NCI-H187 treated with DMSO at 0.1 percent for 48 hours (cell line): ENCODE measurements at places on chromosomes 5 and 9.

- DNase-seq: no peak
Observed at GRCh38 chr5:138440159-138441073, 1.6 kb downstream of the REEP2 start.

DNA sequence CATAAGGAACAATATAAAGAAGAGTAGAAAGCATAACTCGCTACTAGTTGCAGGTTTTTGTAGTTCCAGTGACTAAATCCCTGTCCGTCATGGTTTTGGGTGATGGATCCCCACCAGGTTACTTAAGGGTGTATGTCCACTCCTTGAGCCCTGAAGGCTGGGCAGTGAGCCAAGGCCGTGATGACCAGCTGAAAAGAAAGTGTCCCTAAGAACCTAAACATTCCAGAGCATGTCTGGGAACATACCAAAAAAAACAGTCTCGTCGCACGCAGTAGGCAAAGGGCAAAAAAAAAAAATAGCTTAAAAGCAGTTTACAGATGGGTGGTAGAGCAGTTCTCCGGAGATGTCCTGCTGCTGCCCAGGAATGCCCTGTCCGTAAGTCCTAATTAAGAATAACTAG lies 21.4 kb upstream of the SNAPC3 start:
- no peak for DNase-seq

- DNase-seq: no peak
Observed at GRCh38 chr5:174556756-174557155, 167.6 kb upstream of the MSX2 start.

DNA sequence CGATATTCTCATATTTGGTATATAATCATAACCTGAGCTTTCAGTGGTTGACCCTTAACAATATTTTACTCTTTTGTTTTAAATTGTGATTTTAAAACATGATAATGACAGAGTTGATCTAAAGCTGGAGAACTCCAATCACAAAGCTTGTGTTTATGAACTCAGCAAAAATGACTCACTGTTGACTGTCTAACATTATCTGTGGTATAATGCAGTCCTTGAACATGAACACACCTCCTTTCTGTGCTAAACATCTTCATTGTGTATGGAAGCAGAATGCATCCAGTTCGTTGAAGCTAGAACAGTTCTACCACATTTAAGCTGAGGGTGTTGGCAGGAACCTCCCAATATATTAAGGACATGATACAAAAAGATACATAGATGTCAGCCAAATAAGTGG lies 1030.2 kb upstream of the SEMA6A start:
- no peak for DNase-seq

DNA sequence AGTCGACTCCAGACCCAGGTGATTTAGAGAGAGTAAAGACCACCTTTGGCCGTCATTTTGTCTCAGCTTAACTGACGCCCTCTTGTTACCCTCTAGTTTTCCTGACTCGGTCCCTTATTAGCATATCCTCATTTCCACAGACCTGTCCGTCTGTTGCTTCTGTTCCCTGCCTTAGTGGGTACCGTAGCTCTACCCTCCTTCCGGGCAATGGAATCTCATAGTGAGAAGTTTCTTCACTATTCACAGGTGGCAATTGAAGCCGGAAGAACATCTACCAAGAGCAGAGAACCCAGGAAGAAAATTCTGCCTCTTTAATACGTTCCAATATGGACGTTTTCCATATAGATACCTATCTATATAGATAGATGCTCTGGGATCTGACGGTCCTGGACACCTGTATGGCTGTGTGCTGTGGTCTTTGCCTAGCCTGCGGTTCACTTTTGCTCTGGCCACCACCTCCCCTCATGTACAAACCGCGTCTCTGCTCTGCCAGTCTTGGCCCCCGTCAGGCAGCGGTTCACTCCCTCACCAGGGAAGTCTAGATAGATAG lies 652 bp upstream of the TMEM161B start:
- DNase-seq: no peak

GRCh38 chr5:113205807-113206206 lies 229.0 kb downstream of the TSSK1B start:
- DNase-seq: no peak

- no peak for DNase-seq
Observed at GRCh38 chr9:20872340-20872977, 159.0 kb downstream of the HACD4 start.

DNA sequence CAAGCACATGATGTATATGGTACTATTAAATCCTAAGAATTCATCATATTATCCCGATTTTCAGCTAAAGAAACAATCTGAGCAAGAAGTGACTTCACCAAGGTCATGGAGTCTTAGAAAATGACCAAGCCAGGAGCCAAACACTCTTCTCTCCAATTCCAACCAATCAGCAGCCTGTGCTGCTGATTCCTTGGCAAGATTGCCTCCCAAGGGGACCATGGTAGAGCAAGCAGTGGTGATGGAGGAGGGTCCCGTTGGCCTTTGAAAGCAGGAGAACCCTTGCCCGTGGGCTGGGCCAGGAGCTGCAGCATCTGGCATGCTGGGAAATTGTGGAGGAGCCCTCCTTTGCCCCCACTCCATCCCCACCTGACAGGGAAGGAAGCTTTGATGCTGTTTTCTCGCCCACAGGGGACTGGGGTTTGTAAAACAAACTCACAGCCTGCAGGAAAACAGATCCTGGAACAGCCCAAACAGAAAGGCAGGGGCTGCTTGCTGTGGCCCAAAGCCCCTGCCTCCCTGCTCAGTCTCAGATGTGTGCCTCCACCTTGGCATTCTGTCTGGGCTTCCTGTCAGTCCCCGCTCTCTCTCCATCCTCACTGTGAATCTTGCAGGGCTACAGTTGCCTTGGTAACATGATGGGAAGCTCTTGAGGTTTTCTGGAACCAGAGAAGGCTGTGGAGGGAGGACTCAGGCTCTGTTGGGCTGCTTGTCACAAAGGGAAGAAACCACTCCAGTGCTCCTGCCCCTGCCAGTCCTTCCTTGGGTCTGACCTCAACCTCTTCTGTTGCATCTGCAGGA lies 70.8 kb upstream of the HSPA9 start:
- DNase-seq: no peak
